AG10803 (cell line): ENCODE measurements at places on chromosomes 6 and 20.

DNA sequence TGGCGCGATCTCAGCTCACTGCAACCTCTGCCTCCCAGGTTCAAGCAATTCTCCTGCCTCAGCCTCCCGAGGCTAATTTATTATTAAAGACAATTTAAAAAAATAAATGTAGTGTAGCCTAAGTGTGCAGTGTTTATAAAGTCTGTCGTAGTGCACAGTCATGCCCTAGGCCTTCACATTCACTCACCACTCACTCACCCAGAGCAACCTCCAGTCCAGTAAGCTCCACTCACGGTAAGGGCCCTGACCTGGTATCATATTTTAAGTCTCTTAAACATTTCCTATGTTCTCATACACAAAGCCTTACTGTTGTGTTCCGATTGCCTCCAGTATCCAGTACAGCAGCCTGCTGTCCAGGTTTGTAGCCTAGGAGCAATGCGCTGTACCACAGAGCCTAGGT lies 168.2 kb upstream of the FOXQ1 start:
- peak; percentile 32 for DNase-seq

DNA sequence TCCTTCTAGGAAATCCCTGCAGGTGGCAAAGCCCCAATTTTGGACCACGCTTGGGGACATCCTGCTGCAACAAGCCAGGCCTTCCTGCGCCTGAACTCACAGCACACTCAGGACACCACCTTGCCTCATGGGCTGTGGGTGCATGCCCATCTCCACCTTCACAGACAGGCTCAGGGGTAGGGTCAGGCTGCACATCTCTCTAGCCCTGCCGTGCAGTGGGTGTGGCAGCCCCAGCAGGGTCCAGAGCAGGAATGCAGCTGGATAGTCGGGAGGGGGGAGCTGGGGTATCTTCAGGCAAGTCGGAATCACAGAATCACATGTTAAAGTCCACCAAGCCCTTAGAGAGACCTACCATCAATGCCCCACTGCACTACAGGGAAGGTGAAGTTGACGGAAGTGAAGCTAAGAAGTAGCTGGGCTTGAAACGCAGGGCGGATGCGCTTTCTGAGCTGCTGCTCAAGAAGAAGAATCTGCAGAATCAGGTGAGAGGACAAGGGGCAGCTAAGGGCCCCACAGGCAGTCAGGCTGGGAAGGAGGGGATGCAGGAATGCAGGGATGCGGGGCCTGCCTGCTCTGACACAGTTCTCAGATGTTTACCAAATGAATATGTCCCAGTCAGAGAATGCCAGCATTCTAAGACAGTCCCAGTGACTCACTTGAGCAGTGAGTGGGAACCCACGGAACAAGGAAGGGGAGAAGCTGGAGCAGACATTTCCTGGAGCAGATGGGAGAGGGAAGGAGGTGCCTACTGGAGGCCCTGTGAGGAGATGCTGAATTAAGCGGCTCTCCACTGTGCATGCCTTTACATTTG lies 11.3 kb downstream of the SERPINB6 start:
- DNase-seq: peak; percentile 83

- DNase-seq: no peak
Measured at GRCh38 chr20:42985628-42986027, 204.1 kb downstream of the PTPRT start.

GRCh38 chr20:45971425-45971674 lies 653 bp downstream of the ZNF335 start:
- no peak for DNase-seq

DNA sequence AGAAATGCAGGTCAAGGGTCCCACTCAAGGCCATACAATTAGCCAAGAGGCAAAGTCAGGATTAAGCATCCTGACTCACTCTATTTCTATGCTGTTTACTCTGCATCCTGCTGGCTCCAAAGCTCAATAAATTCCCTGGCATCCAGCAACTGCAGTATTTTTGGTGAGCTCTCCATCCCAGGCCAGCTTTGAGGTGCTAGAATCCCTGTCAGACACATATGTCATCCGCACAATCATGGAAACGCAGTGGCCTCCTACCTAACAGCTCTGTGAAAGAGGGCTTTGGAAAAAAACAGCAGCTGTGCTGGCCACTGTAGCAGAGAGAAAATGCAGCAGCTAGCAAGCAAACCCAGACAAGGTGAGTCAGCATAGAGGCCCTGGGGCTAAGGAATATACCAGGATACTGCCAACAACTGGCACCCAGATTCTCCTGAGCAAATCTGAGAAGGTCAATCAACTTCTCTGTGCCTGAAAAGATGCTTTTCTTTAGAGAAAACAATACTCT lies 58.4 kb downstream of the ANKEF1 start:
- peak; percentile 72 for DNase-seq

- DNase-seq: peak; percentile 56
Measured at GRCh38 chr20:461254-462198, 807 bp downstream of the TBC1D20 start.

DNA sequence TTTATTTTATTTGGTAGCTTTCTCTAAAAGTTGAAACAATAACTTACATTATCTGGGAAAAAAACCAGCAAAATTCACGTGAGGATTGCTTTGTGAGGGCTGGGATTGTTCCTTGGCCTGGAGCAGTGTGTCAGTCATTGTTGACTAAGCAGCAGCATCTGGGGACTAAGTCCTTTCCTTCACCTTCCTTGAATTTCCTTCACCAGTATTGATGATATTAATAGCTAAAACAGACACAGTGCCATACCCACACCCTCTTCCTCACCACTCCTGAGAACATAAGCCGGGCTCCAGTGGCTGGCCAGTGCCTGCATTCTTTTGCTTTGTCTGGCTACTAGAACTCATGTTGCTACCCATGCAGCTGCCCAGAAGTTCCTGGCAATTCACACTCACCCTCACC lies 23.7 kb downstream of the PLCB1 start:
- peak; percentile 27 for DNase-seq

DNA sequence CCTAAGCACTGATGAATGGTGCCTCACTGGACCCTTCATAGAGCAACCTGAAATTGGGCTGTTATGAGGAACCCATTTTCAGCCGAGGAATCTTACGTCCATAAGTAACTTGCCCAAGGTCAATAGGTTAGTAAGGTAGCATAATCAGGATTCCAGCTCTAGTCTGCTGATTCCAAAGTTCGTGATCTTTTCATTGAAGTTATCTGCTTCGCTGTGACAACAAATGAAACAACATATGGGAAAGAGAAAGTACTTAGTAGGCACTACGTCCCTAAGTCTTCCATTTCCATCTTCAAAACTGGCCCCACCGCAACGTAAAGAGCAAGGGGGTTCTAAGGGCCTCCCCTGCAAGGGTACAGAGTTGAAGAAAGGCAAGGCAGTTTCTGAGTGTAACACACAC lies 49.5 kb downstream of the MYLIP start:
- DNase-seq: no peak

DNA sequence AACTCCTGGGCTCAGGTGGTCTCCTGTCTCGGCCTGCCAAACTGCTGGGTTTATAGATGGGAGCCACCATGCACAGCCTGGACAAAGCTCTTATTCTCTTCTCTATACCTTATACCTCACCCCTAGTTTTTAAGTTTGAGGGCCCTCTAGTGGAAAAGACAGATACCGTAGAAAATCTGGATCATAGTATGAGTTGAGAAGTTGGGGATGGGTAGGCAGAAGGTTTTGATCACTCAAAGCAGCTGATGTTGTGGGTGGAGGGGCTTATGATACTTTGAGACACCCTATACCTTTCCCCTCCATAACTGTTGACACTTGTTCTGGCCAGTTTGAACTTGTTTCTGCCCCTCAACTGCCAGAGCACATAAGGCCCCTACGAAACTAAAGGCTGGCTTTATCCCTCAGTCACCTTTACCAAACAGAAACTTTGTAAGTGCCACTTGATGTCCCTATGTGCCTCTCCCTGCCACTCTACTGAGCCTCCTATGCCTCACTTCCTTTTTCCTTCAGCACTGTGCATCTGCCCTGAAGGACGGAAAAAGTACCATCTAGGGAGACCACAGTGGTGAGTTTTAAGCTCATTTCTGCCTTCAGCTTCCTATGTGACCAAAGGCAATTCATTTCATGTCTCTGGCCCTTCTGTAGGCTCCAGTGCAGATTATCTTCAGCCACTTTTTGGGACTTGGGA lies 28.6 kb downstream of the RALY start:
- DNase-seq: no peak

- DNase-seq: peak; percentile 52
Measured at GRCh38 chr6:30219244-30219643, 6.0 kb upstream of the TRIM26 start.
